Cortex of kidney (tissue), 1 donor: ENCODE measurements at places on chromosomes 1 and 21.

GRCh38 chr1:6599141-6599975 lies 3.3 kb downstream of the KLHL21 start:
- no peak for DNase-seq

GRCh38 chr1:226632169-226632879 lies 83.8 kb downstream of the STUM start:
- DNase-seq, result no peak

DNA sequence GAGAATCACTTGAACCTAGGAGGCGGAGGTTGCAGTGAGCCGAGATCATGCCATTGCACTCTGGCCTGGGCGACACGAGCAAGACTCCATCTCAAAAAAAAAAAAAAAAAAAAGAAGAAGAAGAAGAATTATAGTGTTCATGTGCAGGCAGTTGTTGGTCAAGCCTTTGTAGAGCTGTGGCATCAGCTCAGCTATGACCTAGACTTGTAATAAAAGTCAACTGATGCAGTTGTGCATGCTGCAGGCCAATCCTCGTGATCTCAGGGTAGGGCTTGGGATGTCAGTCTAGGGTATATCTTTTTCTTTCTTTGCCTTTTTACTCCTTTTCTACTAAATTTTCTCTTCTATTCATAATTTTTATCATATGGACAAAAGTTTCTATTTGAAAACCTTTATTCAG lies 76.2 kb downstream of the C1orf21 start:
- no peak for DNase-seq

GRCh38 chr1:44819196-44819607 lies 10.9 kb downstream of the BTBD19 start:
- no peak for DNase-seq

DNA sequence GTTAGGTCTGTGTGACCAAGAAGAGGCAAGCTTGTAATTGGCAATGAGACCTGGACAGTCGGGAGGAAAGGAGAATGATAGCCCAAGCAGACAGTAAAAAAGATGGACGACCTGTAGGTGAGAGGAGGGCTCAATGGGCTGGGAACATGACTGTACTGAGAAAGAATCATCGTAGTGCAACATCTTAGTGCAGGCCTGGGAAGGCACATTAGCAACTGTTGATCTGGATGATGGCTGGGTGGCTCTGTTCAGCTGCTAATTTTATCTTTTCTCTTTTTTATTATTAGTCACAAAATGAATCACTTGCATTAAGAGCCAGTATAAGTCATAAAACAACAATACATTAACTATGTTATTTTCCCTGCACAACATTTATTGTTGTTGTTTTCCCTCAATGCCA lies 32.9 kb downstream of the IFI44 start:
- DNase-seq, result no peak
